NCI-H524 (cell line): ENCODE measurements at places on chromosomes 2 and 18.

GRCh38 chr2:155703917-155704316 is 628.6 kb downstream of the NR4A2 start:
- no peak for DNase-seq

DNA sequence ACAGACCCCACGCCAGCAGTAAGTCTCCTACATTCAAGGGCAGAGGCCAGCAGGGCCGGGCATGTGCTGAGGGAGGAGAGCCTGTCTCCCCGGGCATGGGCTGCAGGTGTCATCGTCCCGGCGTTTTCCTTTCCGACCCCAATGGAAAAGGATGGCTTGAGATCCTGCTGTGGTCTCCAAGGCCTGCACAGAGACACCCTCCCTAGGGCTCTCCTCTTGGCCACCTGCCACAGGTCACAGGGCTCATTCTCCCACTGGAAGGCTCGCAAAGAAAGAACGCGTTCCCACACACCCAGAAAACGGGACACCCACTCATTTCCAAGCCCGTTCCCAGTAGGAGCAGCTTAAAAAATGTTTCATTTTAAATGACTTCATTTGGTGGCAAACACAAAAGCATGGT is 41.0 kb downstream of the DIPK1C start:
- no peak for DNase-seq

DNA sequence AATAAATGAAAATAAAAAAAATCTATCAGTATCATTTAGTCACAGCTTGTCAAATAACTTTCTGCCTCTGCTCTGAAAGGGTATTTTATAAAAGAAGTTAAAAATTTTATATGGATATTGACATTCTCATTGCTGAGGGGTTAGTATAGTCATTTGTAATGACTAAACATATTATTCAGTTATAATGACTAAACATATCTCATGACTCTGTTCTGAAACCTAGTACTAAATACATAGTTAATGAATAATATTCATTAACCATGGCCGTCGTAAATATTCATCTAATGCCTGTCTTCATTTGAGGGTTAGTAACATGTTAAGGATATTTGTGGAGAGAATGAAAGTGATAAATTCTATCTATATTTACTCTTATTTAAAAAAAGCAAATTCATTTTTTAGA is 69.1 kb upstream of the MAP4K3 start:
- no peak for DNase-seq

GRCh38 chr2:11710632-11711353 is 35.6 kb upstream of the LPIN1 start:
- no peak for DNase-seq

GRCh38 chr18:25352629-25353005 is 651 bp upstream of the ZNF521 start:
- no peak for DNase-seq

DNA sequence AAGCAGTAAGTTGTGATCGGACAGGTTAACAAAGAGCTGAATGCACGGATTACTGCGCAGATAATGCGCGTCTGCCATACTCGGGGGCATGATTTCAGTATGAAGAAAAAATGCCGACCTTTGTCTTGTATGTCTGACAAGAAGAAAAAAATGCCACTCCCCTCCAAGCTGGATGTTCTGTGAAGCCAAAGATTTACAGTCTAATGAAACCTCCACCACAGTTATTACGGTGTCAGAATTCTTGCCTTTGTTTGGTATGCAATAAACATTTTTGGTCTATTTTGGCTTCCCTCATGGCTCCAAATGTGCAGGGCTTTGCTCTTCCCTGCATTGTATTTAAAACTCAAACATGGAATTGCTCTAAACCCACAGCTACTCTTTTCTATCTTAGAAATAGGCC is 72.2 kb upstream of the THUMPD2 start:
- DNase-seq: no peak

- DNase-seq: no peak
Measured at GRCh38 chr2:222025881-222026271, 272.9 kb downstream of the PAX3 start.

GRCh38 chr2:65279756-65280155 is 52.1 kb downstream of the ACTR2 start:
- DNase-seq: no peak

DNA sequence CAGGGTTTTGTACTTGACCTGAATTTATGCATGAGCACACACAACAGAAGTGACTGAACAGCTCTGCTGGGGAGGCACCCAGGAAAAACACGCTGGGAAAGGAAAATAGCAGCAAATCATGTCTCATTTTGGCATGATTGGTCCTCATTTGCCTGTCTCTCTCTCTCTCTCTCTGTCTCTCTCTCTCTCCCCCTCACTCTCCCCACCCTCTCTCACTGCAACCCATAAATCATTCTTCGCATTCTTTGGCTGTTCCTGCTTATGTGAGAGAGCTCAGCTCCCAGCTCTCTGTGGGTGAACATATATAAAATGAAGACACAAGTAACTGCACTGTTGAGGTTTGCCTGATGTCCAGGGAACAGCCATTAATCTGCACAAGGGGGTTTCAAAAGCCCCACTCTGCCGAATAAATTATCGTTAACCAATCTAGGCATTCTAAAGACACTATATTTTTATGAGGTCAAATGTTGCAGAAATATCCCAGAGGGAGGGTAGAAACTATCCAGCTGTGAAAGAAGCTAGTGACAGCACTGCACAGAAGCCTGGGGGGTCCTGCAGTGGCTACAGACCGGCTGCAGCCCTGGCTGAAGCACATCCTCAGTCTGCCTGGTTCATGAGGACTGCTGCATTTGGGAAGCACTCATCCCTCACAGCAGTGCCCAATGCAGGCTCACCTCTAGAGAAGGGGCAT is 260.3 kb downstream of the AFF3 start:
- DNase-seq: peak; percentile 3

GRCh38 chr2:175207741-175208438 is 26.4 kb upstream of the ATP5MC3 start:
- peak; percentile 88 for DNase-seq

DNA sequence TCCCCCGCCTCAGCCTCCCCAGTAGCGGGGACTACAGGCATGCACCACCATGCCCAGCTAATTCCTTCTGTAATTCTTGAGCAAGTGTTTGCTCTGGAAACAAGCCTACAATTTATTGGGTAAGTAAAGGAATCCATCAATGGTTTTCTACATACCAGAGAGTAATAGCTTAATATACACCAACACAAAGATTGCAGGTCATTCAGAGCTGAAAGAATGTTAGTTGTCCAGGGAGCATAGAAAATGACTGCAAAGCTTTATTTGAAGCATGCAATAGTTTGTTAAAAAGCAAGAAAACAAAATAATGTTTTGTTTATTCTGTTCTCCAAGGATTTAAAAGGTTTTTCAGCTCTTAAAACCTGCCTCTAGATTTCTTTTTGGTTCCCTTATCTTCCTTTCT is 5.6 kb downstream of the IDH1 start:
- no peak for DNase-seq

DNA sequence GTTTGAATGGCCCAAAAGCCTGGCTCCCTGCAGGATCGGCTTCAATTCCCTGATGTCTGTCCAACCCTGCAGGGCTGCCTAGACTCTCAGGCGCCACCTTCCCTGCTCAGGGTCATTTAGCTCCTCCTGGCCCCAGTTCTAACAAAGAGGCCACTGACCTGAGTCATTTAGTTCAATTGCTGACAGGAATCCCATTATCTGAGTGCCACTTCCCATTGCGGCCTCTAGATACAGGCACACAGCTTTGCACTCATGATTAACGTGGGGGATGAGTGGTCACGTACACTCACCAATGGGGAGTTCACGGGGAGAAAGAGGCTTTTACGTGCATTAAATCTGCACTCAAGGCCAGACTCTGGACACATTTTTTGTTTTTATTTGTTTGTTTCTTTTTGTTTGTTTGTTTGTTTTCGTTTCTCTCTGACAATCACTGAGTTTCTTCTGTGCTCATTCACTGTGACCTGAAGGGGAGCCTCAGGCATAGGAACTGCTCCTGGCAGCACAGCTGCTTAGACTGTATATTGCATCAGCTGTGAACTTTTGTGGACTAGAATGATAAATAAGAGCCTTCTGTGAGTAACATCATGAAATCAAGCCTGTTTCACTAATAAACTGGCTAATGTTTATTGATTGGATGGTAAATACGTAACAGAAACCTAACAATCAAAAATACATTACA is 118.9 kb upstream of the CTNNA2 start:
- no peak for DNase-seq

GRCh38 chr2:220125551-220125950 is 498.1 kb downstream of the SLC4A3 start:
- DNase-seq: no peak

GRCh38 chr2:159371506-159371905 is 85.0 kb upstream of the WDSUB1 start:
- DNase-seq: no peak

- DNase-seq: peak; percentile 10
Measured at GRCh38 chr18:65567372-65567771, 183.4 kb upstream of the CDH7 start.

GRCh38 chr2:121030523-121030922 is 254.5 kb downstream of the TFCP2L1 start:
- no peak for DNase-seq

GRCh38 chr2:5409898-5410381 is 282.2 kb upstream of the SOX11 start:
- peak; percentile 98 for DNase-seq

DNA sequence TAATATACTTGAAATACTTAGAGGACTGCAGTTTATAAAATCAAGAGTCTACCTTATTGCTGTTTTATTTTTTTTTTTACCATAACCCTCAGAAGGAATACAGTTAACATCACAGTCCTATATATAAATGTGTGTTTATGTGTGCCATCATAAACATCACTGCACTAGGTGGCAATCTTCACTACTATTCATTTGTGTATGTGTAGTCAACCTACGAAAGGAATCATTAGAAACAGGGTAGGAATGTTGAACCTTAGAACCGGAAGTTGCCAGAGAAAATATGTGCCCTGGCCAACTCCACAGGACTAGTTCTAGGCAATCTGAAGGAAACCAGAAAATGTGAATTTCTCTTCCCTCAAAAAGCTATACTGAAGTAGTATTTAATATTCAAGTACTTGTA is 3.4 kb downstream of the GEN1 start:
- DNase-seq: no peak

DNA sequence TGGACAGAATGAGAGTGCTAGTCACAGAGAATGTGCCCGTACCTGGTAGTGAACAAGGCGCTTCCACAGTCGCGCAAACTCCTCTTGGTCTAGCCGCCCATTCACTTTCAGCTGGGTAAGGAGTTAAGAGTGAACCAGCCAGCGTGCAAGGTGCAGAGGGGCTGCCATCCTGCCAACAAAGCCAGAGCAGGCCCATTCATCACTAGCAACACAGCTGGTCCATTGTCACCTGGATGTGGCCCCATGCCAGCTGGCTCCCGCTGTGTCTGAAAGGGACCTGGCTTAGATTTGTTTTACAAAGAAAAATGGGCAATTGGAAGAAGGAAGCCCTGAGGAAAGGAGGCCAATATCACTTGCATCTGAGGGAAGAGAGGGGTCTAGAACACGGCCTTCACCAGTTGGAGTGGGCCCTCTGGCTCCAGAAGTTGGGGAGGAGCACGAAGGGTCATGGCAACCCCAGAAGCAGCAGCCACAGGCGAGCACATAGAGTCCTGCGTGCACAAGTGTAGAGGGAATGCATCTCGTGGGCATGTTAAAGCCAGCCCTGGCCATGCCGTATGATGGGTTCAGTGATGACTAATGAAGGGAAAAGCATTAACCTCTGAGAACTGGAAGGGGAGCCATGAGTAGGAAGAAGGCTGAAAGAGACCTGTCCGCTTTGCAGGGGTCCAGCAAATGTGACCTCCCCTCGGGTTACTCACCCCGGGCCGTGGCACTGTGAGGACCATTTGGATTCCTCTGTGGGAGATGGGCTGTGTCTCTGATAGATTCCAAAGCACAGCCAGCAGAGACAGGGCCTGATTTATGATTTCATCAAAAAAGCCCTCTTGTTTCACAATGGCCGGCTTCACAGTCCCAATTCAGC is 70.6 kb downstream of the CAPN13 start:
- peak; percentile 11 for DNase-seq

DNA sequence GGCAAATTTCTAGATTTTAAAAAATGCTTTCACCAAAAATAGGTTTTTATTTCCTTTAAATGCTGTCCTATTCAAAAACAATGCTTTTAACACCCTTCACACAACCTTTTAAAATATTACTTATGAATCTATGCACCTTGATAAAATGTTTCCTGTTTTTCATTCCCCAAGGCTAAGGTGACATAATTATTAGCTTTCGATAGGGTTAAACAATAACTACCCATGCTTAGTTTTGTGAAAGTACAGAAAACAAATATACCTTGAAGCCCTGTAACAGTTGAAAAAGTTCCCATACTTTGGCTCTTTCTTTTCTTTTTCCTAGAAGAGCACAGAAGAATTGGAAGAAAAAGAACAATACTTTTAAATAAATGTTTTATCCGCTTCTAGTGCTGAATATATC is 54.9 kb upstream of the ITPRID2 start:
- DNase-seq: no peak

- DNase-seq: no peak
Measured at GRCh38 chr2:59232394-59233165, 991.5 kb upstream of the FANCL start.

GRCh38 chr2:240650254-240650965 is 25.1 kb downstream of the GPR35 start:
- DNase-seq: no peak

DNA sequence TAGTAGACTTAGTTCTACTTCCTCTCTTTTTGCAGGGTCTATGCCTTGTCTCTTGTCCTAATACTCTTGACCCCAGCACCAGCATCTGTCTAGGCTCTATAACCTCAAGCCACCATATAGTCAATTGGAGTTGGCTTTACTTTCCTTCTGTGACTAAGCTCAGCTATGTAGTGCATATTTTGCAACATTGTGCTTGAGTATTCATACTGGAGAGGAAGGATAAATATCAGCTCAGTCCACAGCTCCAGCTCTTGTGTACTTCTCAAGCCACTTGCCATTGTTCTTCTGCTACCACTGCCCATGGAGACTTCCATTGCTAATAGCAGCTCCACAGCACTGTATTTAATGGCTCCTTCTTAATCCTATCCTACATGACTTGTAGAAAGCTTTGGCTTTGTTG is 35.5 kb upstream of the CD28 start:
- no peak for DNase-seq

DNA sequence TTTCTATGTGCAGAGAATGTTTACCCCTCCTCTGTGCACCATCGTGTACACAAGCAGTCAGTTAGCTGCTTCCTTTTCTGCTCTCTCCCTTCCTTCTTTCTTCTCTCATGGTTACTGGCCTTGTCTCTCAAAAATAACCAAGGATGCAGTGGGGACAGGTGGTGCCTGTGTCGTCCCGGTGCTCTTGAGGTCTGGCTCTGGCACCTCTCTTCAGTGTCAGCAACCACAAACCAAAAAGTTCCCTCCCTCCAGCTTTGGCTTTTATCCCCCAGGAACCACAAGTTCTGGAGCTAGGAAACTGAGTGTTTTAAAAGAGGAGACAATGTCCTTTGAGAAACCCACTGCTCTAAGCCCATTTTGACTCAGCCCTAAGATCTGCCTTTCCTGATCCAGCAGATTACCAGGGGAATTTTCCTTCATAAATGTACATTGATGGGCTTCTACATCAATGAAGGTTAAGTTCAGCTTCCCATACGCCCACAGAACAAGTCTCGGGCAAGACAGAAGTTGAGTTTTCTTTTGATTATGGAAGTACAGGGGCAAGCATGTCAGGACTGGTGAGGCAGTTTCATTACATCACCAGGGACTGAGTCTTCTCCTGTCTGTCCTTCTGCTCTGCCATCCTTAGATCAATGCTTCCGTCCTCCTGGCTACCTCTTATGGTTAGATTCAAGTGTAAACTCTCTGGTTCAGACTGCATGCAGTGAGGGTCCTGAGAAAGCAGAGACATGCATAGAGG is 232.2 kb downstream of the SETBP1 start:
- no peak for DNase-seq
